Parietal lobe (tissue), 2 donors: ENCODE measurements at places on chromosomes 12 and 14. TPM values are rescaled to one million over a fixed set of nuclear protein-coding genes. Genes with fewer than 3 reads are reported as not detected.

MUCL1 gene
- total RNA-seq, result not detected

ANO4 gene
- 77.3 TPM for total RNA-seq

RNASE7 gene
- total RNA-seq, result not detected

KITLG gene
- 70.4 TPM for total RNA-seq

CCDC184 gene
- 15.7 TPM for total RNA-seq

LACRT gene
- not detected for total RNA-seq

HOXC13 gene
- not detected for total RNA-seq

MYF5 gene
- not detected for total RNA-seq

NGB gene
- total RNA-seq, result 4.7 TPM

A2M gene
- total RNA-seq, result 48.8 TPM

PMCH gene
- total RNA-seq, result not detected

GNS gene
- 41.3 TPM for total RNA-seq

SMIM41 gene
- not detected for total RNA-seq

KRT73 gene
- total RNA-seq, result not detected

PCNX1 gene
- 210 TPM for total RNA-seq

WDHD1 gene
- 11.9 TPM for total RNA-seq

GARIN6 gene
- not detected for total RNA-seq

THTPA gene
- total RNA-seq, result 16.9 TPM

ADSS1 gene
- 0.94 TPM for total RNA-seq

ACTR6 gene
- total RNA-seq, result 36.3 TPM

MARS1 gene
- 122 TPM for total RNA-seq

STAB2 gene
- not detected for total RNA-seq
